ENCODE measurements at places on chromosomes 2 and 18.

DNA sequence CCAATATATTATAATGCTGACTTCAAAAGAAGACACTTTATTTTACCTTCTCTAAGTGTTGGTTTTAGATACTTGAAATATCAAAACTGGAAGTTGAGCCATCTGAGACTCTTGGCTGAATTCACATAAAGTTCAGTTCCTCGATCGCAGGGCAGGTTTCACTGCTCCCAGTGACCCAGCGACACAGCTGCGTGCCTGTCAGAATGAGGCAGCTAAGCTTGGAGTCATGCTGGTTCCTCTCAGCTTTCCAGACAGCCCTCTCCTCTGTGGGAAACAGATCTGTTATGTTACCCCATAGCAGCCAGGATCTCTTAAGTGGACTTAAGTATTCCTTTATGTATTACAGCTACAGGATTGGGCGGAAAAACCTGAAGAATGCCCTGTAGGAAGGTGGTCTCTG, 142.8 kb upstream of the ALPP start:
- no peak for DNase-seq

DNA sequence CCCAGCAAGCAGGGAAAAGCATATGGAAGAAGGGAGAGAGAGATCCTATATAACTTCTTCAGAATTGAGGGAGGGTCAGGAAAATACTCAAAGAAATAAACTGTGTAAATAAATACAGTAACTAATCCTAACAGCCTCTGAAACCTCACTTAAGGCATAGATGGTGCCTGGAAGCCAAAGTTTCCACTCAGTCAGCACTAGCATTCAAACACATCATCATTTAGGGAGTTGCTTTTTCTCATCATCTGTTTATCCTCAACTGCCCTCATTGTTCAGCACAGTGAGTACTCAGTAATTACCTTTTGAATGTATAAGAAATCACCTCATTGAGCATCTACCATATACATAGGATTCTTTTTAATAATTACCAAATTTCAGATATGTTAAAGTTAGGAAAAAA, 262.9 kb downstream of the C1D start:
- no peak for DNase-seq

- DNase-seq = peak; percentile 44
Measured at GRCh38 chr2:147711031-147711430, 133.8 kb upstream of the ACVR2A start.

GRCh38 chr18:50218432-50219197, 23.7 kb upstream of the MYO5B start:
- peak; percentile 33 for DNase-seq

DNA sequence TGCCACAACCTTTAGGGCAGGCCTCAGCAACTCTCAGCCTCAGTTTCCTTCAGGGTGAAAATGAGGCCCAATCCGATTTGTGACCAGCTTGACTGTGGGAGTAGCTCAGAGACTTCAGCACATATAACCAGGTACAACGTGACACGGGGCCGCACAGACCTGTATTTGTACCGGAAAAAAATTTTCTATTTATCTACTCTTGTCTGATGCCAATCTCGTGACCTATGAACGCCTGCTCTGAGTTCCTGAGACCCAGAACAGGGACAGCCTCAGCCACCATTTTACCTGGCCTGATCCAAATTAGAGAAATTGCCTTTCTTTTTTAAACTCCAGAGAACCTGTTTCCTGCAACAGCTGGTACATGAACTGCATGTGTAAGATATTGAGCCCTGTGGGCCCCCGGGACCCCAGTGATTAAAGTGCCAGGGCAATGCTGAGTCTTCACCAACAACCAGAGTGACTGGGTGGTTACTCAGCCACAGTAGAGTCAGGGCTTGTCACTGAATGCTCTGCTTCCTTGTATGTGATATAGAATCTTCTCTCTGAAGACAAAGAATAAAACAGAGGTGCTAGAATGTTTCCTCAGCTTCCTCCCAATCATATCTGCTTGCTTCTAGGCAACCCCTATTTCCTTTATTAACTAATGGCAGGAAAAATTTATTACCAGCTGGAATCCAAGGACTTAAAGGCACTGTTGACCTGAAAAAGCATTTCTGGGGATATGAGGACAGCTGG, 47.8 kb upstream of the FZD7 start:
- peak; percentile 35 for DNase-seq

DNA sequence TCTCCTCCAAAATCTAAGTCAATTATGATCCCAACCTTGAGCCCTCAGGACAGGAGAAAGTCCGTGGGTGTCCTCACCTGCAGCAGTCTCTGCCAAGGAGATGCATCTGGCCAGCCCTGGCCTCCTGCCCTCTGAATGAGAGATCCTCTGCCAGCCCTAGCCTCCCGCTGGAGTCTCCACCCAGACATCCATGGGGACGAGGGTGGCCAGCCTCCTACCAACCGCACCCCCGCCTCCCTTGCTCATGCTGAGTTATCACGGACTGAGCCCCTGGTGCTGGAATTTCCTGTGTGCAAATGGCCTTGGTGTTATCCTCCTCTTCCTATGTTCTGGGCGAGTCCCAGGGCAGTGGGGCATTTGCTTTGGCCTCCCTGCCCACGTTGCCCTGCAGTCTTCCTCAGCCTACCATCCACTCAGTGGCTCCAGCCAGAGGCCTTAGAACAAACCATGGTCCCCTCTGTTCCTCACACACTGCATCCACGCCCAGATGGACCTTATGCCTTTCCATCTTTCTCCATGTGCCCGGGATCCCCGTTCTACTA, 116.4 kb downstream of the ACKR3 start:
- DNase-seq = no peak

DNA sequence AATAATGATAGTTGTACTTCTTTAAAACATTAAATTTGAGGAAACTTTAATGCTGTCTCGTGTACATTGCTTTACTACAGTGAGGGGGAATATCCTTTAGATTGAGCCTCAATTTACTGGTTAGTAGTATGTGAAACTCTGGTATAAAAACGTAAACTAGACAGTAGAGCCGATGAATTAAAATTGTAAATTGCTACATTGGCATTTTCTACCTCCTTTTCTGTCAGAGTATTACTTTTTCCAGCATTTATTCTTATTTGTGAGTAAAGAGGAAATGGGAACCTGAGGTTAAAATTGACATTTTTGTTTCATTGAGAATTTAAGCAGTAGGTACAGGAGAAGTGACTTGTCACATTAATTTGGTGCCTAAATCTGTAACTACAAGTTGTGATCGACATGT, 128.2 kb downstream of the MIB1 start:
- no peak for DNase-seq

- DNase-seq = no peak
Measured at GRCh38 chr2:132416723-132417395, at the start of gene GPR39. Gene GPR39, plus strand, starts transcription at chr2:132416805.

DNA sequence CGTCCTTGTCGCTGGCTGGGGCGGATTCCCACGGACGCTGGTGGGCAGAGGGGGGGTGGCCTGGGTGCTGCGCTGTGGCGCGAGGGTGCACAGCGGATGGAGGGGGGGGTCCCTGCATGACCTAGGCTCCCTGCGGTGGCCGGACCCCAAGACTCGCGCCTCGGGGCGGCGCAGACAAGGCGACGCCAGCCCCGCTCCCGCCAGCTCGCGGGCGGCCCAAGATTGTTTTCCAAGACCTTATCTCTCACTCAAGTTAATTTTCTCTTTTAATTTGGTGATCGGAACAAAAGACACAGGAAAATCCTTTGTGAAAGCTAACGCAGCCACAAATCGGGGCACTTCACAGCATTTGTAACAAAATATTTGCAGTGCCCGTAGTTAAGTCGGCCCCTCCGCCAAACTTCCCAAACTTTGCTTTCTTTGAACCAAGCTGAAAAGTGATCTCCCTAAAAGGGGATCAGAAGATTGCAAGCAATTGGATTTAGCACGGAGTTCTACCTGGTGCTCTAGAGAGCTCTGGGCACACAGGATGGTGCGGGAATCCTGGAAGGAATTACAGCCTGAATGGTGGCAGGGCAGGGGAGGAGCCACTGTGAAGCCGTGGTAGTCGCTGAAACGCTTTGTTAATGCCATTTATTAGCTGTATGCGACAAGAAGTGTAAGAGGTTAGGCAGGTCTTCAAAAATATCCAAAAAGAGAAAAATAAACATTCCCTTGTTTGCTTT, 4.8 kb upstream of the ID2 start:
- DNase-seq = peak; percentile 62

- no peak for DNase-seq
Measured at GRCh38 chr2:68916226-68916625, 36.5 kb downstream of the GKN2 start.

DNA sequence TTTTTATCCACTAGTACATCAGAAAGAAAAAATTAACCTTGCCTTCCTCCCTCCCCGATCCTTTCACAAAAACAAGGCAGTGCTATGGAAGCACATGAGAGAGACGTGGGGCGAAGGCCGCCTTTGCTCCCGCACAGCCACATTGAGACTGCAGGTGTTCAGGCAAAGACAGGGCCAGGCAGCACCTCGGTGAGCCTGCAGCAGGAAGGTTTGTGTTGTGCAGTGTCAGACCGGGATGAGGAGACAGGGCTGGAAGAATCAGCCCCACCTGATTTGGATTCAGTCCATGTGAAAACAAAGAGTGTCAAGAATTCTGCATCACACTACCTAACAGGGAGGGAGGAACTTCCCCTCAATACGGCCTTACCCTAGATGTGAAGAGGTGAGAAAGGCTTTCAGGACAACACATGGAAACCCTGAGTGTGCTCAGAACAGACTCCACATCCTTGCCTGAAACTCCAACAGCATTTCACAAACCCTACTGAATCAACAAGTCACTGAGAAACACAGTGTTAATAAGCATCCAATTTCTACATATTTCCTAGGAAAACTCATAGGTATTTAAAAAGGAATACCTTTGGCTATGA, 59.6 kb downstream of the HDAC4 start:
- DNase-seq = no peak

All from GM23248 (cell line).